ENCODE measurements at places on chromosomes 1 and 21. TPM values are rescaled to one million over a fixed set of nuclear protein-coding genes. Genes with fewer than 3 reads are reported as not detected.

The FCRL6 gene
- 1.2 TPM for total RNA-seq

The RHEX gene
- 0.99 TPM for total RNA-seq

The OR2L3 gene
- not detected for total RNA-seq

The MAP3K7CL gene
- total RNA-seq = 7.4 TPM

The GNAT2 gene
- total RNA-seq = not detected

The TMEM52 gene
- total RNA-seq = 0.93 TPM

The RGS8 gene
- total RNA-seq = not detected

The MR1 gene
- 30.7 TPM for total RNA-seq

DNA sequence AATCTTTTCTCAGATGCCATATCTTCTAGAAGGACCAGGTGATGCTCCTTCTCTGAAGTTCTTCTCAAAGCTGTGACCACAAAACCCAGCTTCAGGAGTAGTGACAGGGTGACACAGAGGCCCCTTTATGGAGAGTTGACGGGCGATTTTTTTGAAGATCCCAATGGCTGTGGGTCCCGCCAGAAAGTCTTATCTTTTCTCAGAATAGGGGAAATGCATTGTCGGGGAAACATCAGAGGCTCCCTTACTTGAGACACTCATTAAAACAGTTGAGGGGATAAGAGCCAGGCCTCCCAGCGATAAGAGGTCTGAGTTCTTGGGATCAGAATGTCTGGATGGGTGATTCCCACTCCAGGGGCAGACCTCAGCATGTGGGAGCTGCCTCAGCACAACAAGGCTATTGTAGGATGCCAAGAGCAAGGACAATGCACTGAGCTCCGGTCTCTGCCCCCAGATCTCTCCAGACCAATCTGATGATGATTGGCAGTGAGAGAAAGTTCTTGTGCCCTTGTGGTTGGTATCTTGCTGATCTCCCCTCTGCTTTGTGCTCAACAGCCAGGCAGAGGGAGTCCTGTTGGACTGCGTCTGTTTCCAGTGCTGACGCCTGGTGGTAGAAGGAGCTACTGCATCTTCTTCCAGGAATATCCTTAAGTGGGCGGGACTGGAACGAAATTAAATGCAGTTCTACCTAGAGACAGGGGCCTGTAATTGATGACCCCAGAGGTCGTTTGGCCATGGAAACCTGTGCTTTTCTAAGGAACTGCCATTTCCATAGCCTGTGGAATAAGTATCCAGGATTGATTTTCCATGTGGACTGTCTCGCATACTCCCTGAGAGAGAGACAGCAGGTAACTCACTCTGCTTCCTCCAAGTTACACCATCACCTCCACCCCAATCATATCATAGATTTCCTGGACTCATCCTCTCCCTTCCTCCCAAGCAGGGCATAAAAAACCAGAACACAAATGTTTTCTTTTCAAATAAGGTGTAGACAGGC lies 6.8 kb upstream of the ACKR1 start:
- DNase-seq = no peak

GRCh38 chr1:156750191-156750672 lies 1.2 kb downstream of the HDGF start:
- DNase-seq = no peak

GRCh38 chr1:184950906-184951305 lies 23.4 kb downstream of the NIBAN1 start:
- no peak for DNase-seq

DNA sequence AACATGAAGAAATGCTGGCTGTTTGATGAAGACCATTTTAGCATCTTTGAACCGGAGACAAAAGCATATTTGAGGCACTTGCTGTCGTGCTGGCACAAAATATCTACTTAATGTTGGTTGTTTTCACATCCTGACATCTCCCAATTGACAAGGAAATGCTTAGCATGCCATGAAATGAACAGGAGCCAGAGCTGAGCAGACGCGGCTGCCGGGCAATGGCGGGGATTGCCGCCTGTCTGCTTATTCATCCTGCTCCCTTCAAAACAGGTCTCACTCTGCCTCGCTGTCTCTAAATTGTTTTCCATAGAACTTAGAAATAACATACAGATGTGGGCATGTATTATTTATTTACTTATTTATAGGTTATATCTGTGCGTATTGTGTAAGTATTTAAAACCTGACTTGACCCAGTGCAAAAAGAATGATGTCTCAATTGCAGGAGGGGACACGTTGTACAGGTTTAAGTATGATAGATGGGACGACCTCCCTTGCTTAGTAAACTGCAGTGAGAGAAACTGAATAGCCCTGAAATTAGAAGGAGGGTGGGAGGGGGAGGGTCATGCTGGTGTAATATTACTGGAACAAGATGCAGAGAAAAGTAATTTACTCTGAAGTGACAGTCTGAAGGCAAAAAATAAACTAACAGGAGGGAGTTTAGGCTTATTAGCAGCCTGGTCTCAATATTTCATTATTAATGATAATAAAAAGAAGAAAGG lies 590.4 kb upstream of the PLXNA2 start:
- no peak for DNase-seq

DNA sequence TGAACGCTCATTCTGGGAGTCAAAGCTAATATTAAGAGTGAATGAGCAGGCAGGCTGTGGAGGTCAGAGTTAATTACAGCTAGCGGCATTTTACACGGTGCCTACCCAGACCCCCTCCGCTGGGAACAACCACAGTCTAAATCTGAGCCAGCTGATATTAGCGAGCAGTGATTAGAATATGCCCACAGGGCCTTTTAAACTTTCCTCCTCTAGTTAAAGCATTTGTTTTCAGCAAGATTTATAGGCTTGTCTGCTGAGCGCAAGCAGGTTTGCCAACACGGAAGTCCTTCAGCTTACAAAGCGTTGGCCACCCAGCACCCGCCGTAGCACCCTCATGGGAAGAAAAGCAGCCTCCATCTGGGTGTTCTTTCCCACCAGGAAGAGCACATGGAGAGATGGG lies 72.1 kb downstream of the LMX1A start:
- no peak for DNase-seq

DNA sequence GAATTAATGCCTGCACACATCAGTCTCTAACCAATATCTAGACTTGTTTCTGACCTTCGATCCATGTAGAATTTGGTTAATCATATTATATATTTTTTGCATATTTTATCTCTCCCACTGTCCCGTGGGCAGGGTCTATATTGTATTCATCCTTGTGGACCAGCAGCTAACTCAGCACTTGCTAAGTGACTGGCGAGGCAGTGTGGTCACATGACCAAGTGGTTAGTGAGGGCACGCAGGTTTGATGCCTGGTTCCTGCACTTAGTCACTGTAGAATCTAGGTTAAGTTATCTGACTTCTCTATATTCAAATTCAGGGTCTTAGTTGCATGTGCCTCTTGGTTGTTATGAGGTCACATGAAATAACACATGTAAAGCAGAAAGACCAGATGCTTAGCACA lies 120.5 kb downstream of the UBE2U start:
- no peak for DNase-seq

GRCh38 chr1:47443530-47444296 lies 5.9 kb downstream of the FOXD2 start:
- DNase-seq = no peak

All from T-cell (primary cell).